Bone marrow (tissue), 2 donors: ENCODE measurements at places on chromosomes 2 and 18.

GRCh38 chr2:28768422-28768821 is 16.8 kb downstream of the PPP1CB start:
- DNase-seq, result no peak

DNA sequence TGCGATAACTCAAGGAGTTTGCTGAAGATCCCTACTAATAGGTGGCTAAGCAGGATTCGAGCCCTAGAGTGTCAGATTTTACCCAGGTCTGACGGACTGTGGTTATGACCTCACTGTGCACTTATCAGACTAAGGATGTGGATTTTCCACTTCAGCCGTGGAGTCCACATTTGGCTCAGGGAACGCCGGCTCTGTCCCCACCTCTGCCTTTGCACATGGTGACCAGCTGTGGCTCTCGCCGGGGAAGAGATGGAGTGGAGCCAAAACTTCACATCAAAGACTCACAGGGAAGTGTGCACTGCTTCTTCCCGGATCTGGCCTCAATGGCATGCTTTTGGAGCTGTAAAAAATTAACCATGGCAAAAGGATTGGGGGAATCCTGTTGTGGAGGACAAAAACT is 249.3 kb upstream of the APCDD1 start:
- no peak for DNase-seq

DNA sequence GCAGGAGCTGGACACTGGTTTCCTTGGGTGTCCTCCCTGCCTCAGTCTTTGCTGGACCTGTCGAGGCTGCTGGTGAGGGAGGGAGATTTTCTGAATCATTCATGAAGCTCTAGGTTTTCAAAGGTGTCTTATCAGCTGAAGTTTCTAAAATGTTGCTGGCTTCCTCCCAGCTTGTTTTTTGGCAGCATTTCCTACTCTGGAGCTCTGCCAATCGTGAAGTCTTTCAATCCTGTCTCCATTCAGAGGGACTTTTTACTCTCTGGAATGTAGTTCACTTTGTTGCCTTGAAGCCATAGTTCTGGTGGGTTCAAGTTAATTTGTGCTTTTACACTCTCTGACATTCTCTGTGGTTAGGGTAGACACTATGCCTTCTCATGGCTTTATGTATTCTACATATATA is 23.9 kb downstream of the SNTG2 start:
- DNase-seq, result no peak

DNA sequence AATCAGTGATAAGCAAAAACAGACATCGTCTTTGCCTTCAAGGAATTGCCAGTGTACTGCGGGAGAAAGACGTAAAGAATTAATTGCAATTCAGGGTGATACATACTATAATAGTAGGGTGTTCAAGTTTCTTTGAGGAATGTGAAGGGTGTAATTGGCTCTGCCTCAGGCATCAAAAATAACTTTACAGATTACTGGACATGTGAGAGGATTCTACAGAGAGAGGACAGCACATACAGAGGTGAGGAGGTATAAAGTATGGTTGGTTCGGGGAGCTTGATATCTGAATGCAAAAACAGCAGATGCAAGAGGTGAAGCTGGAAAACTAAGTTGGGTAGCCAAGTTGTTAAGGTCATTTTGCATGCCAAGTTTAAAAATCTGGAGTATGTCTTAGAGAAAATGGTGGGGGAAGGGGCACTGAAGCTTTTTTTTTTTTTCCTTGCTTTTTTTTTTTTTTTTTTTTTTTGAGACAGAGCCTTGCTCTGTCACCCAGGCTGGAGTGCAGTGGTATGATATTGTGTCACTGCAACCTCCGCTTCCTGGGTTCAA is 227.5 kb upstream of the FOSL2 start:
- no peak for DNase-seq

DNA sequence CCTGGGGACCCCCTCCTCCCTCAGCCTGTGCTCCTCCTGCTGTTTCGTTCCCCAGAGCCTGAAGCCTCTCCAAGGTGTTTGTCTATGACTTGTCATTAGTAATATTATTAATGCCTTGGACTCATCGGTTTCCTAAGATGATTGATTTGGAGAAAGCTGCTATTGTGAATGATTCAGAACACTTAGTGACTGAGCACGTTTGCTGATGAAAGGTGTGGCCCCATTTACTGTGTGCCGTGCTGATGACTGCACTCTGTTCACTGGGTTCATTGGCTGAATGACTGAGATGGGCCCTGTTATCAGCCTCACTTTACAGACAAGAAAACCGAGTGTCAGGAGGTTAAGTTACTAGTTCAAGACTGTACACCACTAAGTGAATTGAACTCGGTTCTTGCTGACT is 111.4 kb downstream of the SPP2 start:
- no peak for DNase-seq

GRCh38 chr2:7040547-7040946 is 123.3 kb downstream of the RNF144A start:
- DNase-seq, result no peak
